Activated CD4-positive, alpha-beta T cell treated with anti-CD3 and anti-CD28 coated beads for 48 hours (primary cell): ENCODE measurements at places on chromosomes 4 and X.

- no peak for DNase-seq
Measured at GRCh38 chrX:111355523-111356115, 56.4 kb downstream of the DCX start.

DNA sequence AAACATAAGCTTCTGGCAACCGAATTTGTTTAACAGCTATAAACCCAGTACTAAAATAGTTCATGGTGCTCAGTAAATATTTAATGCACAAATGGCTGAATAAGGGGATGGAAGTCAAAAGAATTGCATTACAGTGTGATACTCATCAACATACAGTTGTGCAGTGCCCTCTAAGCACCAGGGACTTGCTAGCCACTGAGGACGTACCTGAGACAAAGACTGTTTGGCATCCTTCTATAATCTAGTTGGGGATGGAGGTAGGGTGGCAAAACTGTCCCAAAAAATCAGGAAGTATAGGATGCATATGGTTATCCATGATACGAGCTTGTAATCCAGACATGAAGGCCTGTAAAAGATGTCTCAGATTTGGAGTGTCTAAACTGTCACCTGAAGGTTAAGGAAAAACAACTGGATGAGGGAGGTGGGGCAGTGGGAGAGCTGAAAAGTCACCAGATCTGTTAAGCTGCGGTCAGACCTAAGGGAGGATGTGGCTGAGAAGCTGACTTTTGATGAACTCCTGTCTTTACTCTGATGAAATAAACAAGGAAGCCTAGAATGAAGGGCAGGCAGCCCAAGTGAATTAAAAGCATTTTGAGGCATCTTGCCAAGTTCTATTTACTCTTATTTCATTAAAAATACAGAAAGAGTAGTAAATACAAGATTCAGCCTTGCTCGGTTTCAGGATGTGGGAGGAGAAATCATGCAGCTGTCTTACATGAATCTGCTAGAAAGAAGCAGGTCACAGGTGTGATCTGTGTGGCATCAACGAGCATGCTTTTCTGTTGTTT, 12.0 kb upstream of the CD38 start:
- DNase-seq, result peak; percentile 58

DNA sequence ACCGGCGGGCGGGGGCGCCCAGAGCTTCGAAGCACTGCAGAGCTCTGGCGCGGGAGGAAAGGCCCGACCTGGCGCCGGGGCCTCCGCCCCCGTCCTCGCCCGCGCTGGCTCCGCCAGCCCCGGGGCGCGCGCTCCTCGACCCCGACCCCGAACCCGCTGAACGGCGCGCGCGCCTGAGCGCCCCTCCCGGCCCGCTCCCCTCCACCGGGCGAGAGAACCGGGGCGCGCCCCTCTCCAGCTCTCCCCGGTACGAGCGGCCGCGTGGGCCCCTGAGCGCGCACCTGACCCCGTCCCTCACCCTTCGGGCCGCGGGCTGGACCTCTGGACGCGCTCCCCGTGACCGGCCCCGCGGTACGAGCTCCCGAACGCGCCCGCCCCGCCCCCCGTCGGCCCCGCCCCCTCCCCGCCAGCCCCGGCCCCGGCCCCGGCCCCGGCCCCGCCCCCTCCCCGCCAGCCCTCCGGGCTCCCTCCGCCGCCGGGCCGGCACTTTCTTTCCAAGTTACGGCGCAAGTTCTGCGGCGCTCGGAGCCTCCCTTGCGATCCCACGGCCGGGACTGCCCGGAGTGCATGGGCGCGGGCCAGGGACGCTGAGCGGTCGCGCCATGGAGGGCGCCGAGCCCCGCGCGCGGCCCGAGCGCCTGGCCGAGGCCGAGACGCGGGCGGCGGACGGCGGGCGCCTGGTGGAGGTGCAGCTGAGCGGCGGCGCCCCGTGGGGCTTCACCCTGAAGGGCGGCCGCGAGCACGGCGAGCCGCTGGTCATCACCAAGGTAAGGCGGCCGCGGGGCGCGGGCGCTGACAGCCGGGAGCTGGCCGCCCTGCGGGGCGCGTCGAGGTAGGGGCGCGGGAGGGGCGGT, at the start of gene SHROOM2:
Gene SHROOM2 (plus strand): TSS at position 486 of the 854 bp plus-strand sequence. CDS start 117 bp downstream, at position 603.
- DNase-seq, result peak; percentile 3

GRCh38 chr4:55517526-55518229, 29.0 kb downstream of the CLOCK start:
- DNase-seq, result no peak

- no peak for DNase-seq
Measured at GRCh38 chr4:67874986-67875385, 8.8 kb downstream of the TMPRSS11D start.

GRCh38 chrX:136572030-136572429, 40.0 kb downstream of the VGLL1 start:
- no peak for DNase-seq

GRCh38 chr4:16472537-16472936, 246.3 kb upstream of the TAPT1 start:
- no peak for DNase-seq

- DNase-seq, result no peak
Measured at GRCh38 chr4:138256608-138257007, 14.5 kb upstream of the SLC7A11 start.

- DNase-seq, result no peak
Measured at GRCh38 chr4:139642364-139642763, 23.3 kb upstream of the MGST2 start.

- no peak for DNase-seq
Measured at GRCh38 chr4:152684007-152684406, 4.2 kb upstream of the TMEM154 start.

GRCh38 chr4:117660668-117661067, 373.6 kb upstream of the NDST3 start:
- no peak for DNase-seq

GRCh38 chrX:146614663-146615478, 194.7 kb upstream of the CXorf51B start:
- DNase-seq, result no peak

DNA sequence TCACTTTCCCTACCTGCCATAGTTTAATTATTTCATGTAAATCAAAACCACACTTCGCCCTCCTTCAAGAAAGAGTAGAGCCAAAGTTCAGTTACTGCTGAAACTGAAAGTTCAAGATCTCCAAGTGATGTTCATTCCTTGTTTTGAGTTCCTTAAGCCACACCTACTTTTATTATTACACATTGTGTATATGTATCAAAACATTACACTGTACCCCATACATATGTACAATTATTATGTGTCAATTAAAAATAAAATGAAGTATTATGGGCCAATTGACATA, 892.3 kb upstream of the NDST4 start:
- no peak for DNase-seq

GRCh38 chr4:100836929-100837328, 319.1 kb upstream of the EMCN start:
- DNase-seq, result no peak

- no peak for DNase-seq
Measured at GRCh38 chr4:89100853-89101252, 10.5 kb upstream of the TIGD2 start.

DNA sequence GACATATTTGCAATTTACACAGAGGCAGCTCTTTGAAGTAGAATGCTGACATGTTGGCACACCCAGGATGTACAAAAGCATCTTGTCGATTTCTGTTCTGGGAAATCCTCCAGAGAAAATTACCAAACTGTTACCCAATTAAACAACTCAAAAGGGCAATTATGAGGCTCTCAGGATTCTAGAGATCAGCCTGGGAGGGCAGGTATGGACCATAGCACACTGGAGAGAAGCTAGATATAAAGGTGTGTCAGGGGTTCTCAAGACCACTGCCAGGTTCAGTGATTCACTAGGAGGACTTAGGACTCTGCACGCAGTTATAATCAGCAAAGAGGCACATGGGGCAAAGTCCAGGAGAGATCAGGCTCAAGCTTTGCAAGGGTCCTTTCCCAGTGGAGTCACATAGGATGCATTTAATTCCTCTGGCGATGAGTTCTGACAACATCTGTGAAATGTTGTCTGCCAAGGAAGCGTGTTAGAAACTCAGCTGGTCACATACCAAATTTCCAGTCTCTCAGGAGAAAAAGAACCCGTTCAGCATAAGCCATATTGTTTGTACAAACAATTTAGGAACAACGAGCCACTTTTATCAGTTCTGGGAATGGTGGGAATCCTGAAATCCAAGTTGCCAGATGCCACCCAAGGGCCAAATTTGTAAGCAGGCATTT, 100.8 kb downstream of the SYTL5 start:
- no peak for DNase-seq

- DNase-seq, result peak; percentile 11
Measured at GRCh38 chrX:64842492-64842891, 133.8 kb downstream of the ZC4H2 start.

DNA sequence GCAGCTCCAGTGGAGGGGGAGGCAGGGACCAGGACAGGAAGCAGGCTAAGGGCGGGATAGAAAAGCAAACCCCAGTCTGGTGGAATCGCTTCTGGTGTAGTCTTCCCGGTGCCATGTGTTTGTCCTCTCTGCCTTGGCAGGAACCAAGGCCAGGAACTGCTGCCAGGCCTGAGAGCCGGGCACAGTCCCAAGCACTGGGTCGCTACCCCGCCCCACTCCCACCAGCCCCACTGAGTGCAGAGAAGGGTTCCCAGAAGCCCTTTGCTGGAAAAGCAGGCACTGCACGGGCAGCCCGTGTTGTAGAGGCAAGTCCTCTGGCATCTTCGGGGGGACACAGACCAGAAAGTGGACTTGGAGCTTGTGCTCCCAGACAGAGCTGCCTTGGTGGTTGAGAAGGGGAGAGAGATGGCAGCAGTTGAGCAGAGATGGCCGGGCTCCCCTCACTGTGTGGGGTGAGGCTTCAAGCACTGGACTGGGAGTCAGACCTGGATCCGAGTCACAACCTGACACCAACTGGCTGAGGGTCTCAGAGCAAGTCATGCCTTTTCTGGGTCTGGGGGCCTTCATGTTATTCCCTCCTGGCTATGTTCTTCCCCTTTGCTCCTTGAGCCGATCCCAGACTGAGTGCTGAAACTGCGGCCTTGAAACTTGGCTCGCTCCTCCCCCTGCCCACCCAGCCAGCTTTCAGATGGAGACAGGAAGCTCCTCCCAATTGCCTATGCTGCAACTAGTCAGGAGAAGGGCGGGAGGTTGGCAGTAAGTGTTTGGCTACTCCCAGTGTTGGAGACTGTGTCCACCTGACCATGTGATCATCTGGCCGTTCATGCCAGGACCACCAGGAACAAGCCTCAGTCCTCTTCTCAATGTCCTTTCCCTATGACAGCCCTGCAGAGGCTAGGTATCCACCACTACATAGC, 59.7 kb upstream of the MTM1 start:
- DNase-seq, result no peak
